SW 1271 (cell line): ENCODE measurements at places on chromosomes 16 and 17.

GRCh38 chr16:49183911-49184310 lies 97.7 kb downstream of the CBLN1 start:
- no peak for DNase-seq

GRCh38 chr17:5800646-5801045 lies 216.3 kb upstream of the NLRP1 start:
- DNase-seq = no peak

DNA sequence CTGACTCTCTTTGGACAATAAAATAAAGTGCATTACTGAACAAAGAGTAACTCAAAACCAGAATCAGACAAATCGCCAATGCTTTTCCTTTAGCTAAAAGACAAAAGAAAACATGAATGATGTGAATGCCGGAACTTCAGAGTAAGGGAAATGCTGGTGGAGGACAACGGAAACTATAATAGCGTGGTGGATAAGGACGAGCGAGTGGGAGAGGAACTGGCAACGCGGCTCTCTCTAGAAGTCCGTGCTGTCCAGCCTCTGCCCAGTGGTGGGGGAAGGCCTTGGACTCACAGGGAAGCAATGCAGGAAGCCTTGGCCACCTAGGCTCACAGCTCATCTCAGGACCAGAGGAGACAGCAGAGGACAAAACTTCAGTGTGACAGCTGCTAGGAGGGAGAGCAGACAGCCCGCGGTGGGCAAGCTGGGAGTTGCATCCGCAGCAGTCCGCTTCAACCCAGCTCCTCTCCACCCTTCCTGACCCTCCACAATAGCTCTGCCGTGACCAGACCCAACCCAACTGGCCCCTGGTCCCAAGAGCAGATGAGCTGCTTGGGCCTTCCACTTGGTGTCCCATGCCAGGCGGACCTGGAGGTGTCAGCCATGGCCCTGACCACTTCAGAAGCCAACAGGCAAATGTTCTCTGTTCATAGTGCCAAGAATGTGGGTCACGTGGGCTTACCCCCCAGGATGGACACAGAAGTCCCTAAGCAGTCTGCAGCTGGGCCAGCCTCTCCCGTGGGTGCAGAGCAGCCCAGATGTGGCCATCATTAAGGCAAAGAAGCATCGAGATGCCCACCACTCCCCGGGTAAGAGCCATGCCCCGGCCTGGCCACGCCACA lies 5.3 kb upstream of the FAAP100 start:
- no peak for DNase-seq

- DNase-seq = no peak
Measured at GRCh38 chr16:10494343-10495030, 85.9 kb downstream of the EMP2 start.

DNA sequence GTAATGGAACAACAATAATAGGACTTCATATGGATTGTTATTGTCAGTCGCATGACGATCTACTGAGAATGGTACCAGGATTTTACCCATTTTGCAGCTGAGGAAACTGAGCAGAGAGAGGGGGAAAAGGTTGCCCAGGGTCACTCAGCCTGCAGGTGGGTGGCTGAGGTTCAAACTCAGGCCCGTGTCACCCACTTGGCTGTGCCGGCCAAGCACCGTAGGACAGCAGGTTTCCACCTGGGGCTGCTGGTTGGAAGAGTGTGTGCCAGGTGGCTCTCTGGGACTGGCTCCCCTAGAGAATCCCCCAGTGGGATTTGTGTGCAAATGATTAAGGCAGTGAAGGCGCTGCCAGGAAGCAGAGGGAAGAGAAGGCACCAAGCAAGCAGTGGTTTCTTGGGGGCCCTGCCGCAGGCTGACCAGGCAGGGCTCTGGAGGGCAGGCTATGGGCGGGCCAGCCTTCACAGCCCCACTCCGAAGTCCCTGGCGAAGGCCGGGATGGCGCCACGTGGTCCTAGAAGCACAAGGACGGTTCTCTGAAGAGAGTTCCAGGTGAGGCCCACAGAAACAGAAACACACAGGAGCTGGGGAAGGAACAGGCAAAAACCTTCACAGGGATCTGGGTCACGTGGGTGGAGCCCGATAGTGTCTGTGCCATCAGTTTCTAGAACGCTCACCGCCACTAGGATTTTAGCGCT lies 163.5 kb downstream of the IRF8 start:
- DNase-seq = no peak

DNA sequence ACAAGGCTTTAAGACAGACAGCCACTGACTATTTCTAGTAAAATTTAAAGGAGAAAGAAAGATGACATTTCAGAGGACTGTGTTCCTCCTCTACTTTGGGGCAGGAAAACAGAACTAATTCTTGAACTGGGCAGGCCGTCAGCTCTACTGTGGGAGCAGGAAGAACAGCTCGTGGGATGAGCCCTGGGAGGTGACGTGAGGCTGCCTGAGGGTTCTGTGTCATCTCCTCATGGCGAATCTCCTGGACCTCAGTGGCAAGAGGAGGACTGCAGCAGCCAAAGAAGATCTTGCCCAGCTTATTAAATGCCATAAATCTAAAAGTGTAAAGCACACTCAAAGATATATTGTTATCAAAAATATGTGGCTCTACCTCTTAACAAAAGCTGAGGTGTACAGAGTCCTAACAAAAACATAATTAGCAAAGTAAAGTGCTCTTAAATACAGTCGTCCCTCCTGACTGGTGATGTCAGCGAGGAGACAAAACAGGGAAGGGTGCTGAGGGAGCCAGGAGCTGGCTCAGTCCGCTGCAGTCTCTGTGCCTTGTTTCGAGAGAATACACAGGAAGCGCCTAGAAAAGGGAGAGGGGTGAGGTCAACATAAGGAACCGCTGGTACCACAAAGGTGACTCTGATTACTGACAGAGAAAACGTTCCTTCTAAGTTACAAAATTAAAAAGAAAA lies 58.0 kb downstream of the CREBBP start:
- no peak for DNase-seq
